Activated CD4-positive, CD25-positive, alpha-beta regulatory T cell (primary cell): ENCODE measurements at places on chromosomes 16 and 17.

DNA sequence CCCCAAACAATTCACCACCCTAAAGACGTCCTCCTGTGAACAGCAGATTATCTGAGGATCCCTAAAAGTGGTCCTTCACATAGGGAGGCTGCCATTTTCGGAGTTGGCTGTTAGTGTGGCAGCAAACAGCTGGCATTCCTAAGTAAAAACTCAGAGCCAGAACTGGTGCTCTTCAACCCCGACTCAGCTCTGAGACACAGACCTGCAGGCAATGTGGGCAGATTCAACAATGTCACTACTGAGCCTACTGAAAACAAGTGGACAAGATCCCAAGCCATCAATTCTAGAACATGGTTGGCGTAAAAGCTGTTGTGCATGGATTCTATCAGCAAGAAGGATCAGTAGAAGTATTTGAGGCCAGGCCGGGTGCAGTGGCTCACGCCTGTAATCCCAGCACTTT is 247.2 kb downstream of the NTN1 start:
- no peak for DNase-seq

- DNase-seq, result no peak
Observed at GRCh38 chr16:31276600-31276999, 16.8 kb downstream of the ITGAM start.

DNA sequence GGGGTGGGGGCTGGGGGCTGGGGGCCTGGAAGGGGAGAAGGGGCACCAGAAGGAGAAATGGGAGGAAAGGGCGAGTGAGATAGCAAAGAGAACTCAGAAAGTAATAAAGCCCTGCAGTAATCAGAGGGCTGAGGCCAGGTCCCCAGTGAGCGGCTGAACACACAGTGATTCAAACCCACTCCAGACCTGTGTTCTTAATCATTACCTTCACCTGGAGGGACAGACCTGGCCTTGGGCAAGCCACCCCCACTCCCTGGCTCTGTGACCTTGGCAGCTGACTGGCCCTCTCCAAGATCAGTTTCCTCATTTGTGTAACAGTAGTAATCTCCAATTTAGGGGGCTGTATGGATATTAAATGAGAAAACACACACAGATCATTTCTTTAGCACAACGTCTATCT is 150.4 kb downstream of the WWOX start:
- DNase-seq, result no peak

DNA sequence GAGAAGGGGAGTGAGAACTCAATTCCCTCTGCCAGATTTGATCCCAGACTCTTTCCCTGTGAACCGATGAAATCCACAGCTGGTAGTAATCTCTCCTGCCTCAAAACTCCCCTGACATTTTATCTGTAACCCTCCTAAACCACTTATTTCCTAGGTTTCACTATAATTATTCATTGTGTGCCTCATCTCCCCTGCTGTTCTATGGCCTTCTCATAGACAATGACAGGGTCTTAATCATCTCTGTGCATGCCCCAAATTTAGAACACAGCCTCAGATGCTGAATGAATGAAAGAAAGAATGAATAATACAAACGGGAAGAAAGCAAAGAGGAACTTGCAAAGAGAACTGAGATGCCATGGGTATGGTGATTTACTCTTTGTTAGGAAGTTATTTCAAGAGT is 451.1 kb downstream of the HS3ST3B1 start:
- DNase-seq, result no peak

GRCh38 chr17:47741793-47742145 is 8.7 kb downstream of the TBX21 start:
- no peak for DNase-seq

DNA sequence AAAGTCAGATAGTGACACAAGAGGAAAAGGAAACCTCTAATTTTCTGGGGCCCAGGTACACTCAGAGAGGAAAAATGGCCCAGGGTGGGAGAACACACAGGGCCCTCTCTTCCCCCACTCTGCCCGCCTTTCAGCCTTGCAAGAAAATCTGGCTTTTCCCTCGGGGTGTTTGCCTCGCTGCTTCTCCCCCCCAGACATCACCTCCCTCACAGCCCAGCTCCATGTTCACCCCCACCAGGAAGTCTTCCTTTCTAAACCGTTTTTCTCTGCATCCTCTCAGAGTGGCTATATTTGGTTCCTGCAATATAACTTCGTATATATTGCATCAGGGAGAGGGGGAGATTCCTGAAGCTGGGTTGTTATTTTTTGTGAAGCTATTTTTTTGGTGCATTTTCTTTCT is 27.3 kb downstream of the RPRML start:
- DNase-seq, result no peak

DNA sequence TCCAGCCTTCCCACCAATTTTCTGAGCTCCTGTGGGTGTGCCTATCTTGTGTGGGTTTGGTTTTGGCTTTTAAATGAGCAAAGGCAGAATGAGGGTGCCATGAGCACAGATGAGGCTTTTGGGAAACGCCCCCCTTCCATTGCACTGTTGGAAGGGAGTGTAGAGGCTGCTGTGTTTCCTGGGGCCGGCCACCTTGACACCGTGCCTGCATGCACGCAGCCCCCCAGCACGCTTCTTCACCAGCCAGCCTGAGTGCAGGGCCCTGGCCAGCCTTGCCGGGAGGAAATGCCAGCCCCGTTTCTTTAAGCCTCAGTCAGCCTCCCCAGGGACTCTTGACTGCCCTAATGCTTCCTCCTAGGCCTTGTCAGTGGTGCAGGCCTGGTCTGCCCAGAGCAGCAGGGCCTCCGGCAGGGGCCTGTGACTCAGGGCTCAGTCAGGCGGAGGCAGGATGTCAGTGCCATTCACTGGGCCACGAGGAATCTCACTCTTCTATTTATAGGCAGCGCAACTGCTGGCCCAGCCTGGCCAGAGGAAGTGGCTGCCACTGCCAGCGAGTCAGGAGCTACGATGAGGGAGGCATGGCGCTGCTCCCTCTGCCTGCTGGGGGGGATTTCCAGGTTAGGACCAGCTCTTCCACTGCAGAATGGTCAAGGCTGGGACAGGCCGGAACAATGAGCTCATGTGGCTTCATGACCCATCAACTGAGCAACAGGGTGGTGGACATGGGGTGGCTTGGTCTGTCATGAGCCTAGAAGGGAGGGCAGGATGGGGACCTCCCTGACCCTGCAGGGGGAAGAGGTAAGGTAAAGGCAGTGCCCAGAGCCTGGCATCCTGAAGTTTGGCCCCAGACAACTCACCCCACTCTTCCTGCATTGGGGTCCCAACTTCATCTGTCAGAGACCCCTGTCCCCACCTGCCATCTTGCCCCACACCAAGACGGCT is 205.2 kb downstream of the RAB11FIP4 start:
- DNase-seq, result no peak

- no peak for DNase-seq
Observed at GRCh38 chr17:62666061-62666800, 38.8 kb downstream of the MRC2 start.

- DNase-seq, result no peak
Observed at GRCh38 chr16:49376206-49376605, 2.6 kb downstream of the C16orf78 start.

GRCh38 chr16:35319536-35320192 is 1860.3 kb downstream of the TP53TG3F start:
- DNase-seq, result no peak

- DNase-seq, result no peak
Observed at GRCh38 chr16:31373235-31373634, 18.3 kb downstream of the ITGAX start.

DNA sequence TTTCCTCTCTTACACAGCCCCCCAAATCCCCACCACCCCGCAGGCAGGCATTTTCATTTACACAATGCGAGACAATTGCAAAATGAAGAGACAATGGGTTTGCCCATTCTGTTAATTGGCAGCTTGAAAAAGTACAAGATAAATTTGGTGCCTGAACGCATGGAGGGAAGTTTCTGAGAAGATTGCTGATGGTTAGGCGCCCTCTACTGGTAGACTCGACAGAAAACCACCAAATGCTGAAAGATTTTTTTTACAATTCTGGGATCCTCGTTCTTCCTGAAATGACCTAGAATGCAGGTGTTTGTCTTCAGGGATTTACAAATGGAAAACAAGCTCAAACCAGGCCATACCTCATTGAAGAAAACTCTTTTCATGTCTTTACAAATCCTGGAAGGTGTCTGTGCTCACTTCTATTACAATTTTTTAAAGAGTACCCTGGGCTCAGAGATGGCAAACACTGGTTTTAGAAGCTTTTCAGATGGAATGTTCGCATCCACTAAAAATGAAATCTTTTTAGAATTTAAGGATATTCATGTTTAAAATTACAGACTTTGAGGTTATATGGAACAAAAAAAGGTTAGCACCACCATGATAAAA is 338.5 kb downstream of the PMP22 start:
- DNase-seq, result no peak

GRCh38 chr17:57662644-57663308 is 82.3 kb downstream of the CCDC182 start:
- no peak for DNase-seq

DNA sequence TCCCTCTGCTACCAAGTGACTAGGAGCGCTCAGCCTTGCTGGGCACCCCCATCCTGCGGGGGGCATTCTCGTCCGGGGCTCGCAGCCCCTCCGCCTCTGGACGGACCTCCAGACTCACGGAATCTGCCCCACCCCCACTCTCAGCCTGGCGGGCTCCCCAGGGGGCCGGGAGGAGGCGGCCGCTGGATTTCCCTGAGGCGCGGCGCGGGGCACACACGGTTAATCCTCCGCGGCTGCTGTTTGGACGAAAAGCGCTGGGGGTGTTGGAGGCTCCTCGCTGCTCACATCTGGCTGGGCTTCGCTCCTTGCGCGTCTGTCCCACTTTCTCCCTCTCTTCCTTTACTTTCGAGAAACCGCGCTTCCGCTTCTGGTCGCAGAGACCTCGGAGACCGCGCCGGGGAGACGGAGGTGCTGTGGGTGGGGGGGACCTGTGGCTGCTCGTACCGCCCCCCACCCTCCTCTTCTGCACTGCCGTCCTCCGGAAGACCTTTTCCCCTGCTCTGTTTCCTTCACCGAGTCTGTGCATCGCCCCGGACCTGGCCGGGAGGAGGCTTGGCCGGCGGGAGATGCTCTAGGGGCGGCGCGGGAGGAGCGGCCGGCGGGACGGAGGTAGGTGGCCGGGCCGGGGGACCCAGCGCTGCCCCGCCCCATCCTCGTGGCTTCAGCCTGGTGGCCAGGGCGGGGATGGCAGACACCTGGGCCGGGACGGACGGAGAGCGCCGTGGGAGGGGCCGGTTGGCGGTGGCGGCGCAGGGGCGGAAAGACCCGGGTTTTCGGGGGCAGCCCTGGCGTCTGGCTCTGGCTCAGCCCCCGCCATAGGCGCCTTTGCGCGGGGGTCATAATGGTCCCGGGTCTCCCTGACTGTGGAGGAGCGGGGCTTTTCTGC is at the start of gene C1QTNF1:
TSS of gene C1QTNF1 (plus strand) at position 284 of the 886 bp plus-strand sequence. CDS start 19,800 bp downstream, outside the sequence.
- DNase-seq, result no peak

- no peak for DNase-seq
Observed at GRCh38 chr17:49338883-49339282, 23.2 kb downstream of the ZNF652 start.

DNA sequence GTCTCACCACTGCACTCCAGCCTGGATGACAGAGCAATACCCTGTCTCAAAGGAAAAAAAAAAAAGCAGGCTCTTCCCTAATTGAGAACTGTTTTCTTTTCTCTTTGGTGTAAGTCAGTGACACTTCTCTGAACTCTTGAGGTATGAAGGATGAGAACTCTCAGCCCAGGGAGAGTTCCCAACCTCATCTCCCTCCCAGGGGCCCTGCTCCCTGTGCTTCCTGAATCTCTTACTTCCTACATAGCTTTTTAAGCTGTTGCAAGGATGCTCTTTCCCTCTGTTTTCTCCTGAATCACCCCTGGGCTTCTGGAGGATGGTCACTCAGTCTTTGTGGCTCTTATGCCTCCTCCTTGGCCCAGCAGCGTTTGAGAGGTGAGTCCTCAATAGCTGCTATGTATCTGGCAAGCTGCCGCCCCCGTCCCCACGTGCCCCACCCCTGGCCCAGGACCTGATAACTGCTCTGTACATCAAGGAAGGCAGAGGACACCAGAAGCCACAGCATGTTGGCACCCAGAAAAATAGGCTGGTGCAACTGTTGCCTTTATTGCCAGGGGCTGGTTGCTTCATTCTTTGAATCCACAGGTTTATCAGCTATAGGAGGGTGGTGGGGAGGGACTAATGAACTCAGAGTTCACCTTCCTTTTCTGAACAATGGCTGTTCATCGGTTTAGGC is 24.0 kb downstream of the IGF2BP1 start:
- no peak for DNase-seq

- no peak for DNase-seq
Observed at GRCh38 chr16:901715-902601, 68.8 kb downstream of the LMF1 start.

DNA sequence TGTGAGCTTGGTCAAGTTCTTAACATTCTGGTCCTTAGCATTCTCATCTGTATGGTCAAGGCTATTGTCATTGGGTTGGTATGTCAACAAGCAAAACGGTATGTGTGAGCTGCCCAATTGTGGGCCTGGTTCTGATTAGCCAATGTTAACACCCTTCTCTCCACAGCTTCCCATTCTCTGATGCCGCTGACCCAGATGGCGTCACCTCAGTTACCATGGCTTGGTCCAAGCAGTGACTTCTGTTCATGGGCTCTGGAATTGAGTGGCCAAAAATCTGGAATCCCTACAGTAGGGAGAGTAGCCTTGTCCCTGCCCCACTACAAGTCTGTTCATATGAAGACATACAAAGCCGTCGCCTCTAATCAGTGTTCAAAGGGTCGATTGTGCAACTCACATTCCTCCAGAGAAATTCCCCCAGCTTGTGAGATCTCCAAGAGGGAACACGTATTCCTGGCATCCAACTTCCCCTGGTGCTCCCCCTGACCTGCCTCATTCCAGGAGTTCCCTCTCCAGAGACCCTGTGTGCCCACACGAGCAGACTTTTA is 15.8 kb downstream of the TMEM98 start:
- no peak for DNase-seq
